KBM-7 (cell line): ENCODE measurements at places on chromosomes 5 and 9.

DNA sequence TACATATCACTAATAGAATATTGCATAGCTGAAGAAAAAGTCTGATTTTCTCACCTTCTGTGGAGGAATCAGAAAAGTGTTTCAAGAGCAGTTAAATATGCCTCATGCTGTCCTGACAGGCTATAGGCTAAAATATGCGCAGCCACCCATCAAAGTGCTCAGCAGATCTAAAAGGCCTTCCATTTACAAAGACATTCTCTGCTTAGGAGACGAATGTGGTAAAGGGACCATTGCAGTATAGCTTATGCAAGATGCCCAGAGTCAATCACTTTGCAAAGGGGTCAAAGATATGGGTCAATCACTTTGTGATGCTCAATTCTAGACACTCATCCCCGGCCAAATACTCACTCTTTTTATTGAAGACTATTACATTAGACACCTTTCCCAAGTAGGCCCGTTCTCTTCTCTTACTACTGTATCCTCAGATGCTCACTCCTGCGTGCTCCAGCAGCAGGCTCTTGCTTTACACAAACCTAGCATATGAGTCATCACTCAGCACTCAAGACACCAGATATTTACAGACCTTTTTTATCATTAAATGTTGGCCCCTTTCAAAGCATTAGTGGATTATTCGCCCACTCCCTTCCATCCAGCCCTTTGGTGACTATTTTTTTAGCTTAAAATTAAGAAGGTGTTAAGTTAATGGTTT lies 568.2 kb upstream of the CDH18 start:
- no peak for DNase-seq

DNA sequence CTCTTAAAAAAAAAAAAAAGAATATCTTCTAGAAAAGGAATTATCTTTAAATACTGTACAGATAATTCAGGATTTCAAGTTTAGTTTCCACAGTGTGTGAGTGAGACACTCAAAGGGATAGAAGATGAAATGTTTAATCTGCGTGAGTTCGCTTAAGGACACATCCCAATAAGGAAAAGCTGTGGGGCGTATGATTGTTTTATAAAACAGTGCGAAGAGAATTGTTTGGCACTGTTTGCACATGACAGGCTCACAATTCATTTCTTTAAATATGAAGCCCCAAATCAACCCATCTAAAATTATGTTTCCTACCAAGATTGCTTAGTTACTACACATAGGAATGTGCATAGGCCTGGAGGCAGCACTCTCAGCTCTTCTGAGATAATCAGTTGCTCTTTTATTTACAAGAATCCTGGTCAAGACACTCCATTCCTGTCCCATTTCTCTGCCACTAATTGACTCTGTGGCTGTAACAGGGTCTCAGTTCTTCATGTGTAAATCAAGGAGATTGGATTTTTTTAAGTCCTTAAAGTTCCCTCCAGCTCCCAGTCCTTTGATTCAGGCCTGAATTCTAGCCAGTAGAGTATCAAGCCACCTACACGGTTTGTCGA lies 60.1 kb downstream of the BHMT start:
- DNase-seq: no peak

DNA sequence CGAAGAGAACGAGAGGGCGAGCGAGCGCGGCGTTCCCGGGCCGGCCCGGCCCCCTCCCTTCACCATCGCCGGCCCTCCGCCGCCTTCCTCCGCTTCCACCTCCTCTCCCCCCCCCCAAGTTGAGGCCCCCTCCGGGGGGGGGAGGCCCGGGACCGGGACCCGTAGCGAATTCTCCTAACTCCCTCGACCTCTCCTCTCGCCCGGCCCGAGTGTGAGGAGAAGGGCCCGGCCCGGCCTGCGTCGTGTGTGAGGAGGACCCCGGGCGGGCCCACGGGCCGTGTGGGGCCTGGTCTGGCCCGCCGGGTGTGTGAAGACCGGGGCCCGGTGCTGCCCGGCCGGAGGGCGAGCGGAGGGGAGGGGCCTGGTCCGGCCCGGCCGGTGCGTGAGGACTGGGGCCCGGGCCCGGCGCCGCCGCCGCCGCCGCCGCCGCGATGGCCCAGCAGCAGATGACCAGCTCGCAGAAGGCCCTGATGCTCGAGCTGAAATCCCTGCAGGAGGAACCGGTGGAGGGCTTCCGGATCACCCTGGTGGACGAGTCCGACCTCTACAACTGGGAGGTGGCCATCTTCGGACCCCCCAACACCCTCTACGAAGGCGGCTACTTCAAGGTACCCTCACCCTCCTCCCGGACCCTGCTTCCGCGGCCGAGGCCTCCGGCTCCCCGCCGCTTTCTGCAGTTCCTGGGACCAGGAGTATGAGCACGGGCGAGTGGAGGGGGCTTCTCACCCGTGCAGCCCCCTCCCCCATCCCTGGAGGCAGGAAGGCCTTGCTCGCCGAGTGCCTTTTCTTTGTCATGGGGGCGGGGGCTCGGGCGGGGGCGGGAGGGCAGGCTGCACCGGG lies 587 bp downstream of the UBE2R2 start:
- DNase-seq: peak; percentile 70

DNA sequence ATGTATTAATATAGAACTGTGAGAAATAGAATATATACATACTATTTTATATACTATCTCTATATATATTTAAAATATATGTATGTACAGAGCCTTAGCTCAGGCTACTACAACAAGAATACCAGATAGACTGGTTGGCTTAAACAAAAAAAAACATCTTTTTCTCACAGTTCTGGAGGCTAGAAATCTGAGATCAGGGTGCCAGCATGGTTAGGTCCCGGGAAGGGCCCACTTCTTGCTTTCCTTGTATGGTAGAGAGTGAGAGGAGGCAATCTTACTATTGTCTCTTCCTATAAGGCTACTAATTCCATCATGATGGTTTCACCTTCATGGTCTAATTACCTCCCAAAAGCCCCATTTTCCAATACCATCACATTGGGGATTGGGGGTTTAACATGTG lies 613.0 kb downstream of the ZNF608 start:
- no peak for DNase-seq

DNA sequence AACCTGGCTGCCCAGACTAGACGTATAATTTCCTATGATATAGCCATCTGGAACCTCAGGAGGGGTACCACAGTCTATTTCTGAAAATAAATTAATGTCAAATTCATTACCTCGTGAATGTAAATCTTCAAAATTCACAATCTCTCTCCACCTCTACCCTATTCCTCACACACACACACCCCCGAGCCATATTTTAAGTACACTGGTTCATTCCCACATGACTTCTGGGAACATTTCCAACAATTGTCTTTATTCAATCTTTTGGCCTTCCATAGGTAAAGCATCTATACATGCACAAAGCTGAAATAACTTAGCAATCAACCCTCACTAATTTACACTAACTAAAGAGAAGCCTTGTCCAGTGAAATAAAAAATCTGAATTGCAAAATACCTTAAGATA lies 32.7 kb downstream of the SUSD1 start:
- DNase-seq: no peak

GRCh38 chr9:71663216-71663615 lies 105.1 kb downstream of the CEMIP2 start:
- DNase-seq: no peak

GRCh38 chr5:16131878-16132277 lies 47.7 kb downstream of the MARCHF11 start:
- DNase-seq: no peak

DNA sequence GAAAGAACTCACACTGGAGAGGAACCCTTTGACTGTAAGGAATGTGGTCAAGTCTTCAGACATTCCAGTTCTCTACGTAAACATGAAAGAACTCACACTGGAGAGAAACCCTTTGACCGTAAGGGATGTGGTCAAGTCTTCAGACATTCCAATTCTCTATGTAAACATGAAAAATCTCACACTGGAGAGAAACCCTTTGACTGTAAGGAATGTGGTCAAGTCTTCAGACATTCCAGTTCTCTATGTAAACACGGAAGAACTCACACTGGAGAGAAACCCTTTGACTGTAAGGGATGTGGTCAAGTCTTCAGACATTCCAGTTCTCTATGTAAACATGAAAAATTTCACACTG lies 32.6 kb downstream of the MAPK9 start:
- no peak for DNase-seq

- no peak for DNase-seq
Measured at GRCh38 chr5:175216991-175217390, 227.0 kb downstream of the DRD1 start.

DNA sequence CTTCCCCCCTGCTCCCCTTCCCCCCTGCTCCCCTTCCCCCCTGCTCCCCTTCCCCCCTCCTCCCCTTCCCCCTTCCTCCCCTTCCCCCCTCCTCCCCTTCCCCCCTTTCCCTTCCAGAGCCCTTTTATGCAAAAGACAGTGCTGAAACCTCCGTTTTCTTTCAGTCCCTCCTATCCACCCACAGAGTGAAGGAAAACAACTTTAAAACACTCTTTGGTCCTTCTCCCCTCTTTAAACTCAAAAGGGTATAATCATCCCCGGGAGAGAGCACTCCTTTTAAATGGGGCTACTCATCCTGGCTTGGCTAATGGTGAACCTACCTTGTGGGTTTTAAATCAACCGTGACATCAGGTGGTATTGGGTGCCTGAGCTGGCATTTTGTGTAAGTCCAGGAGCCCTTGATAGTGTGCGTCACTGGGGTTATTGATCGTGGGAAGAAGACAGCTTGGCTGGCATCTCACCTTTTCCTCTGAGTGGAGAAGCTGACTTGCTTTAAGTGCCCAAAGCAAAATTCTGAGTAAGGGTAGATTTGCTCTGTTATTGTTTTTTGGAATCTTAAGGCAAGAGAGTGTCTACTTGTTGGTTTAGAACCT lies 2.7 kb downstream of the LARP1 start:
- DNase-seq: no peak

GRCh38 chr5:39783756-39784421 lies 359.1 kb upstream of the DAB2 start:
- no peak for DNase-seq
